ENCODE measurements at places on chromosomes 2 and 18. TPM values are rescaled to one million over a fixed set of nuclear protein-coding genes. Genes with fewer than 3 reads are reported as not detected.

Gene ICA1L
- 9.7 TPM for total RNA-seq

Gene PARD6G
- total RNA-seq = not detected

Gene GREB1L
- not detected for total RNA-seq

Gene INPP5D
- total RNA-seq = 136 TPM

DNA sequence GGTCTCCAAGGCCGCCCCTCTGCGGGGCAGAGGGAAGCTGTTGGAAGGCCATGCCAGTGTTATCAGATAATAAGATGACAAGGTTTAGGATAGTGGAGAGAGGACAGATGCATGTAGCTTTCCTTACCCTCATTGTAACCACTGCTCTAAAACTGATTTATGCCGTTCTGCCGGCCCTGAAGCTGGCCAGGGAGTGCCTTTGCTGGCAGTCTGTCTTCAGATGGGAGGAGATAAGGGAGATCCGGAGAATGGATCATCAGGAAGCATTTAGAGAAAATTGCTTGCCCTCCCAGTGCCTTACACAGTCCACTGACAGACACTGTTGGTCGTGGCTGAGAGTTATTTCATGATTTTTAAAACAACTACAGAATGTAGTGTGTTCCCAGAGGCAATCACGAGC lies 35.4 kb upstream of the MYO3B start:
- H3K4me3 ChIP-seq = no peak overlapping the region
- no peak for DNase-seq
- H3K4me1 ChIP-seq = peaks cover 5% of the 10 kb centered on the region
- H3K27ac ChIP-seq = no peak overlapping the region
- no peaks in the 10 kb centered on the region for H3K27me3 ChIP-seq

- H3K27me3 ChIP-seq = peaks cover 8% of the 10 kb centered on the region
- no peak overlapping the region for H3K4me3 ChIP-seq
- H3K36me3 ChIP-seq = no peaks in the 10 kb centered on the region
These were observed 117.1 kb downstream of the CAPN13 start for GRCh38 chr2:30690126-30690561.

DNA sequence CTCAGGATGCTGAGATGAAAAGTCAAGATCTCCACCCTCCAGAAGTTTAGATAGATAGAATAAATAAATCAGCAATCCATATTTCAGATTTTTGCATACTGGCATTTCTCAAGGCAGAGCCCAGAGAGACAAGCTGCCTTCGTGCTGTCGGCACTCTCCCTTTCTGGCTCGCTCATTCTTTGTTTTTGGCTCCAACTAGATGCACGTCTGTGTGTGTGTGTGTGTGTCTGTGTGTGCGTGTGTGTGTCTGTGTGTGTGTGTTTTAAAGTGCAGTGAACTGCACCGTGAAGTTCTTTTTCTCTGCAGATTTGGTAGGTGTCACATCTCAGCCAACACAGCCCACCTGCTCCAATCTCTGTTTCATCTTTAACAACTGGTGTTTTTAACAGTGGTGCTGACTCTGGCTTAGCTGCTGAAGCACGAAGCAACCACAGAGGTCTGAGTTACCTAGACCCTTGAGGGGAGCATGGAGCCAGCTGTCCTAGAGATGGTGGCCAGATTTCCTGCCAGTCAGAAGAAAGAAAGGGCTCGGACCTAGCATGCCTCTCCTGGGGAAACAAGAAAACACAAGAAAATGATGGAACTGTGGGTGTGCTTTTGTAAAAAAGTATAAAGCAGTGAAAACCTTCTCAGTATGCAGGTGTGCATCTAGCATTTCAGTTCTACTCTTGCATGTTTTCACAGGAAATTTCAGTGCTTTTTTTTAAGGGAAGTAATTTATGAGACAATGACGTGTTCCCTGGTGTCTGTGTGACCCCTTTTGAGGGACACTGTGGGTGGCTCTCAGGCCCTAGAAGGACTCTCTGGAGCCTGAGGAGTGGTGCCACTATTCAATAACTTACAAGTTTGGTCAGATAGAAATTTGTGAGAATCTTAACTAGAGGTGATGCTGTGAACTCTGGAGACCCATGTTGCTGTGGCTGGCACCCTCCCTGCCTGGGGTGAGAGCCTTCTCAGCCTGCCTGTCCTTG lies 364.3 kb downstream of the RNF144A start:
- H3K27ac ChIP-seq = no peak overlapping the region
- no peak for DNase-seq
- H3K27me3 ChIP-seq = peaks cover 15% of the 10 kb centered on the region
- no peaks in the 10 kb centered on the region for H3K4me1 ChIP-seq
- no peaks in the 10 kb centered on the region for H3K36me3 ChIP-seq

DNA sequence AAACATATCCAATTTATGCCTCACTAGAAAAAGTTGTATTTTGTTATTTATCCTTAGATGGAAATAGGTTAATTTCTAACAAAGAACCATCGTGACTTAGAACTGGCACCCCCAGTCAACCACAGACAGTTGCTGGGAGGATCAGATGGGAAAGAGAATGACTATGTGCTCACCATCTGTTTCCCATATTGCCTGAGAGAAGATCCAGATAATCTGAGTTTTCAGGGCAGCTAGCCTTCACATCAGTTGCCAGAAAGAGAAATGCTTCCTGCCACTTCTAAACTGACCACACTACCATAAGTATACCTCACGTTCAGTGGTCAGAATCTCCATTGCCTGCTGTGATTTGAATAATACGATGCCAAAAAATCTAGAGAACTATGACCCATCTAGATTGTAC lies 28.4 kb upstream of the NEB start:
- H3K27me3 ChIP-seq = no peaks in the 10 kb centered on the region
- H3K4me1 ChIP-seq = peaks cover 37% of the 10 kb centered on the region
- no peak overlapping the region for H3K4me3 ChIP-seq
- no peaks in the 10 kb centered on the region for H3K36me3 ChIP-seq
- no peak for DNase-seq

DNA sequence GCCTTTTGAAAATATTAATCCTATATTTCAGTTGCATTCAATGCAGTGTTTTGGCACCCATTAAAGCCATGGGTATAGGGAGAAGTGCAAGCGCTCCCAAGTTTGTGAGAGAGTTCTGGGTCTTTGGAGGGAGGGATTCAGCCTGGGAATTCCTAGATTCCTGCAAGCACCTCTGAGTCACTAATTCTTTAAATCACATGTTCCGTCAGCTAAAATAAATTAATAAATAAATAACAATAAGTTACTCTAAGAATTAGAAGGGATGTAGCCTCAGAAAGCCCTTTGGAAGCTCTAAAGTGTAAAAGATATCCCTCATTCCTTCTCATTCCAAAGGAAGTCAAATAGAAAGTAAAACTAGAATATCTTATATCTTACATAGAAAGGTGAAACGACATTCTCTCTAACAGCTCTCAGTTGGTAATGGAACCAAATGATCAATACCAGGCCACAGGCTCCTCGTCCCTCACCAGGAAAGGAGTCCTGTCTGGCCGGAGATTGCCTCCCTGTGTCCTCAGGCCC lies 222.4 kb upstream of the RBBP8 start:
- no peaks in the 10 kb centered on the region for H3K4me1 ChIP-seq
- peaks cover 8% of the 10 kb centered on the region for H3K27me3 ChIP-seq
- no peak overlapping the region for H3K4me3 ChIP-seq
- no peaks in the 10 kb centered on the region for H3K36me3 ChIP-seq
- DNase-seq = no peak

GRCh38 chr2:53697686-53698085 lies 69.9 kb upstream of the CHAC2 start:
- DNase-seq = no peak
- H3K4me3 ChIP-seq = no peak overlapping the region

GRCh38 chr2:202100176-202100575 lies 27.1 kb downstream of the KIAA2012 start:
- no peak overlapping the region for H3K4me3 ChIP-seq
- H3K4me1 ChIP-seq = no peaks in the 10 kb centered on the region
- no peaks in the 10 kb centered on the region for H3K36me3 ChIP-seq
- peaks cover 9% of the 10 kb centered on the region for H3K27me3 ChIP-seq
- no peak overlapping the region for H3K27ac ChIP-seq
- no peak for DNase-seq

DNA sequence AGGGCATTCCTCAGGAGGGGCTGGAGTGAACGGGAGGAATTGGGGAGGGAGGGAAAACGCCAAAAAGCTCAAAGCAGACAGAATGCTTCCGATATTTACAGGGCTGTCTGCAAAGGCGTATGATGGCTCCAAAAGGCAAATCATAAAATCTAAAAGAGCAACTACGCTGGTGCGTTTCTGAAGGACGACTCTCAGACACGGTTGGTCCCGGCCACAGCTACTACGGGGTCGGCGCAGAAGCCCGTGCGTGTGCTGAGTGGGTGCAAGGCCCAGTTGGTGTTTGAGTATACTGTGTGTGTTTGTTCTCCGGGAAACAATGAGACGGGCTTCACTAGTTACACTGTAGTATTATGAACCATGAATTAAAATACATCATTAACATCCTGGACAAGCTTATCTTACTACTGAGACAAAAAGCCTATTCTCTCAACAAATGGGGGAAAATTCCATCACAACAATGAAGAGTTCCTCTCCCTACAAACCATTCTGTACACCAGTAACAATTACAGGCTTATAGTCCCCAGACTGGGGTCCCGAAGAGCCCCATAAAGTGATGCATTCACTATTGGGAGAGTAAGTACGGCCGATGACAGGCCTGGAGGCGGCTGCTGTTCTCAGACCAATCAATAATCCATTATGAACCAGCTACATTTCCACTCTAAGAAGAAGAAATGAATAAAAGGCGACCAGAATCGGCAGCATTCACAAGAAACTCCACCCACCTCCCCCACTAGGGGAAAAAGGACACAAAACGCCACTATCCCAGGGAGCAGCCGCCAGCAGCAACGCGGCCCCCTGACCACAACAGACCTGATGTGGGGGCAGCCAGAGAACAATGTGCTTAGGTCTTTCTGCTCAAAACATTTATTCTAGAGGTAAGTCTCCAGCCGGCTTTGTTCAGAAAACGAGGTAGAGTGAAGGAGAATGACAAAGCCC lies 43.4 kb downstream of the ZNF516 start:
- no peaks in the 10 kb centered on the region for H3K36me3 ChIP-seq
- DNase-seq = no peak
- H3K4me1 ChIP-seq = peaks cover 44% of the 10 kb centered on the region
- H3K4me3 ChIP-seq = peak overlapping the region; percentile 91
- H3K27ac ChIP-seq = peak overlapping the region; percentile 76

Measured in natural killer cell treated with Interleukin-12 subunit alpha and Interleukin-12 subunit beta and Interleukin-15 and Interleukin-18, amount 100 ng/mL, for 72 hours (primary cell).